Esophagus mucosa (tissue), 1 donor: ENCODE measurements at places on chromosomes 6 and 20. TPM values are rescaled to one million over a fixed set of nuclear protein-coding genes. Genes with fewer than 3 reads are reported as not detected.

The ESR1 gene
- 0.80 TPM for total RNA-seq

DNA sequence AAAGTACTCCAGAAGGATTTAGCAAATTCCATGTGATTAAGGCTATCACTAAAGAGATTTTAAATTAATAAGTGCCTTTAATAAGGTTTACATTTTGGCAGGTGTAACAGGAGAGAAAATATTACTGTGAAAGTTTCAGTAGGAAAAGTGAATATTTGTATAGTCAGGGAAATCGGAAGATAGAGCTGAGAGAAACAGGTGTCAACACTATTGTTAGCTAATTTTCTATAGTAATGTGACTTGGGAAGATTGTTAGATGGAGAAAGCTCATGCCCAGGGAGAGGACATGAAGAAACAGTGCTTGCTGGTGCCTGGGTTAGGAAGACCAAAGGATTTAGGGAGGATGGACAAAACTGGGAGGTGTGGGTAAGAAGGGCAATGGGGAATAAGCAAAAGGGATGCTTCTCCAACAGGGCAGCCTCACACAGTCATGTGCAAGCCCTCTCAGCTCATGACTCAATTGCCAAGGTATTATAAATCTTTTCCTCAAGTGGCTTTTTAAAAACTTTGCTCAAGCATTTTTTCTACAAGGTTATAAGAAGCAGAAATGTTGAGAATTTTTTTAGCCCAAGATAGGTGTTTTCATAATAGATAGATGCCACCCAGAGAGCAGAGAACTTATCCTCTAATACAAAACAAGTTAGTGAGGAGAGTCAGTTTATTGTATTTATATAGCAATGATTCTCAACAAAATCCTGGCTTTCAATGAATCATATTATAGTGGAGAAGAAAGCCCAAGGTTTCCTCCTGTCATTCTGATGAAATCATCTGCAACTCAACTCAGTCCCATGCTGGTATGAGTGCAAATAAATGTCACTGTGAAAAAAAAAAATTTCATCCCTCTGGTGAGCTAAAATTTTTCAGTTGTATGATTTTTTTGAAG, 325.2 kb upstream of the NT5E start:
- ATAC-seq: no peak

- ATAC-seq: no peak
Observed at GRCh38 chr6:99590728-99591672, 15.6 kb upstream of the PRDM13 start.

DNA sequence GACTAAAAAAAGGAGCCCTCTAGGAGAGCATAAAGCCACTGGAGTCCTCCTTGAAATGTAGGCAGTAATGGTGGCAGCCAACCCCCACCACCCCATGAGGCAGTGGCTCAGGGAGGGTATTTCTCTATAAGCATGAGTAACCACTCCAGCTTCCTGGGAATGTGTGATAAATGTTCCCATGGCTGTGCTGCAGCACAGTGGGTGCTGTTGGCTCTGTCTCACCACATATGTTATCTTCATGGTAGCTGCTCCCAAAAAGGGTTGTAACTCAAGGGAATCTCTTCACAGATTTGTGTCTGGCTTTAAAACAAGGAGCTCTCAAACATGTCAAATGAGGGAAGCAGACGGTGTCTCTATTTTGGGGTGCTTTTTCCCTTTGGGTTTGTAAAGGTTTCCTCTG, 7.5 kb upstream of the PHACTR1 start:
- no peak for ATAC-seq

- ATAC-seq: no peak
Observed at GRCh38 chr20:19498756-19499155, 259.3 kb upstream of the RIN2 start.

DNA sequence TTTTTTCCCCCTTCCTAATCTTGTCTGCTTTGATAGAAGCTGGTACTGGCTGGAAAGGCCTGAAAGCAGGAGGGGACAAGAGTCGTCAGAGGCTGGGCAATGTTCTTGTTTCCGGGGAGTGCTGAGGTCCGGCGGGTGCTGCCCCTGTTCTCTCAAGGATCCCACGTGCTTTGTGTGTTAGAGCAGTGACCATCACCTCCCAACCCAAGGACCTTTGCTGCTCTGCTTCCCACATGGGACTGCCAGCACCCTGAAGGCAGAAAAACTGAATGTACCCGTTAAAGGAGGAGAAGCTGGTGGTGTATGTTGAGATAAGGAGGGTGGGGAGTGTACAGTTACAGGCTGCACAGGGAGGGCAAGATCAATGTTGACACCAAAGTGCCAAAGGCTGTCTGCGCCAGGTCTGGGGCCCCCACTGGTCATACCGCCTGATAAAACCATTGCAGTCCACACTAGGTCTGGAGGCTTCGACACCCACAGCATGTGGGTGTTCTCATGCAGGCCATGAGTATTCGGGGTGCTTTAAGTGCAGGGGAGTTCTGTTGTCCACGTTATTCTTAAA, 15.0 kb downstream of the C20orf173 start:
- no peak for ATAC-seq

GRCh38 chr20:41261790-41262717, 55.5 kb downstream of the ZHX3 start:
- peak; percentile 96 for ATAC-seq

The ACSS1 gene
- total RNA-seq: 6.7 TPM

DNA sequence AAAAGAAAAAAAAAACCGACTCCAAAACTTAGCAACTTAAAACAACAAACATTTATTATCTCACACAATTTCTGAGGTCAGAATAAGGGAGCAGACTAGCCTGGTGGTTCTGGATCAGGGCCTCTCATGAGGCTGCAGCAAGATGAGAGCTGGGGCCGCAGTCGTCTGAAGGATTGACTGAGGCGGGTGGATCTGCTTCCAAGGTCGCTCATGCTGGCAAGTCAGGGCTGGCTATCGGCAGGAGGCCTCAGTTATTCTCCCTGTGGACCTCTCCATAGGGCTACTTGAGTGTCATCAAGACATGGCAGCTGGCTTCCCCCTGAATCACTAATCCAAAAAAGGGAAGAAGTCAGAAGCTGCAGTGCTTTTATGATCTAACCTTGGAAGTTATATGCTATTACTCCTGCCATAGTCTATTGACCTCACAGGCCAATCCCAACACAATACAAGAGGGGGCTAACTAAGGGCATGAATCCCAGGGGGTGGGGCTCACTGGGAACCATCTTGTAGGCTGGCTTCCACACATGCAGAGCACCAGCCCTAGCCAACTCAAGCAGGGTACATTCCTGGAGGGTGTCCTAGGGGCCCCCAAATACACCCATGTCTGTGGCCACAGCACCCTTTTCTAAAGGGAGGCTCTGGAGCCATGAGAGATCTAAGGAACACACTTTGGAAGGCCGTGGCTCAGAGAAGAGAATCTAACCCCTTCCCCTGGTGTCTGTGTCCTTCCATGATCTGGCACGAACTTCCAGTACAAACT, 11.3 kb downstream of the EBF4 start:
- no peak for ATAC-seq

DNA sequence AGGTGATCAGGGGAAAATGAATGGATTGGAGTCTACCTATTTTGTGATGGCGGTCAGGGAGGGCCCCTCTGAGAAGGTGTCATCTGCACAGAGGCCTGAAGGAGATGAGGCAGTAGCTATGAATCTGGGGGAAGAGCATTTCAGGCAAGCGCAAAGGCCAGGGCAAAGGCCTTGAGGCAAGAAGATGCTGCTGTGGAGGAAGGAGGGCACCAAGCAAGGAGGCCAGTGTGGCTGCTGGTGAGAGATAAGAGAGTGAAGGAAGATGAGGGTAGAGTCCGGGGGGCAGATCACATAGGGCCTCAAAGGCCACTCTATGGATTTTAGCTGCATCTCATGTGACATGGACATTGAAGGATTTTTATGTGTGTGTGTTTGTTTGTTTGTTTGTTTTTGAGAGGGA, 20.6 kb upstream of the CSNK2A1 start:
- ATAC-seq: no peak

The SLC17A9 gene
- 0.76 TPM for total RNA-seq

The ZBTB24 gene
- 4.9 TPM for total RNA-seq

- ATAC-seq: no peak
Observed at GRCh38 chr6:118252474-118252873, 295.6 kb upstream of the PLN start.

The SLC17A3 gene
- not detected for total RNA-seq

GRCh38 chr6:20211037-20211940, 980 bp downstream of the MBOAT1 start:
- peak; percentile 73 for ATAC-seq

The ARMC2 gene
- 2.0 TPM for total RNA-seq

DNA sequence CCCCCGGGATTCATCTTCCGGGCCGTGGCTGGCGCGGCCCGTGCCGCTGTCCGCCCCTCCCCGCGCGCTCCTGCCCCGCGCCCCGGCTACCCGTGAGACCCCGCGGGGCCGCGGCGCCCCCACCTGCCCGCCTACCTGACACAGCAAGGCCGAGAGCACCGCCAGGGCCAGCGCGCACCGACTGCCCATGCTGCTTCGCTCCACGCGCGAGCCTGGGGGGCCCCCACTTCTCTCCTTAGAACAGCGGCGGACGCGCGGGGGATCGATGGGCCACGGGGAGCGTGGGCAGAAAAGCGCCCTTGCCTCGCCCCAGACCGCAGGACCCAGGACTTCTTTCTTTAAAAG, 955 bp downstream of the DLL1 start:
- ATAC-seq: no peak

- no peak for ATAC-seq
Observed at GRCh38 chr6:30703011-30703410, 12.2 kb upstream of the NRM start.

- ATAC-seq: no peak
Observed at GRCh38 chr6:128438393-128438792, 82.0 kb downstream of the PTPRK start.

The OR2J3 gene
- not detected for total RNA-seq

- ATAC-seq: no peak
Observed at GRCh38 chr20:2103461-2104153, 2.0 kb downstream of the STK35 start.

DNA sequence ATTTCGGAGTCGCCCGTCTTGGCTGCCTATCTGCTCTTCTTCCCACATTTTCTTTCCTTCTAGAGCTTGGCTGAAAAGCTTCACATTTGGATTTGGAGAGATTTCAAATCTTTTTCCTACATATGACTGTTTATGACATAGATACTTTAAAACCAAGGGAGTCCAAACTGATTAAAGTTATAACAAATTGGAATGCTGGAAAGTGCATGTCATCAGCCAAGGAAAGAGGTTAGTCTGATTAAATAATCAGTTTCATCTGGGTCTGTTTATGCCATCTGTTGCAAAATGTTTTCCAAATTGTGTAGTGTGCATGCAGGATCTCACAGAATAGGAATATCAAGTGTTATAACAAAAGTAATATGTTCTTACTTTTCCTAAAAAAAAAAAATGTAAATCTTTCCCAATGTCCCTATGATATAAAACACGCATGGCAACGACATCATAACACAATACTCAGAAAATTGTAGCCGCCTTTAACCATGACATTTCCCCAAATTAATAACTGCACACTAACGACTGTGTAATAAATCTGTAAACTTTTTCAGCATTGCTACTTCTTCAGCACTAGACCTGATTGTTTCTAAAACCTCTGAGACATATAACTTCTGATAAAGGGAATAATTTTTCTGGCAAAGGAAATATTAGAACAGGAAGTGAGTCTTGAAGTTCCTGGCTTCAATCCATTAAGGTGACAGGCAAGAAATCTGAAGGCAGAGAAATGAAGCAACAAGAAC, 230.2 kb upstream of the FOXQ1 start:
- ATAC-seq: no peak

DNA sequence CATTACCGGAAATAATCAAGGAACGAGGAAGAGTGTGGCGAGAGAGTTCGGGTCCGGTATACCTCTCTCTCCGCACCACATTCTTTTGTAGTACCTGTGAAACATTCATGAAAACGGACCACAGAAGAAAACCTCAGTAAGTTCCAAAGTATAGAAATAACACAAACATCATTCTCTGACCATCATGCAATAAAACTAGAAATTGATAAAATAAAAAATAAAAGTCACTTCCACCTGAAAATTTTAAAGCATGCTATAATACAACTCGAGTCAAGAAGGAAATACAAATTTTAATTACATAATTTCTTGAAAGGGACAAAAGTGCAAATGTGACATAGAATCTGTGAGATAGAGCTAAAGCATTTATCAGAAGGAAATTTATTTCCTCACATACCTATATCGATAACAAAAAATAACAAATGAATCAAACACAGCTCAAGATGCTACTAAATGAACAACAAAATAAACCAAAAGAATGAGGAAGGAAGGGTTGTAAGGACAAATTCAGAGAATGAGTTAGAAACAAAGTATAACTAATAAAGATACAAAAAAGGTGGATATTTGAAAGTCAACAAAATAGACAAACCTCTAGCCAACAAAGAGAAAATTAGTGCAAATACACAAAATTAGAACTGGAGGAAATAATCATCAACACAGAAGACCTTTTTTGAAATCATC, 84.2 kb downstream of the TRIM27 start:
- no peak for ATAC-seq

DNA sequence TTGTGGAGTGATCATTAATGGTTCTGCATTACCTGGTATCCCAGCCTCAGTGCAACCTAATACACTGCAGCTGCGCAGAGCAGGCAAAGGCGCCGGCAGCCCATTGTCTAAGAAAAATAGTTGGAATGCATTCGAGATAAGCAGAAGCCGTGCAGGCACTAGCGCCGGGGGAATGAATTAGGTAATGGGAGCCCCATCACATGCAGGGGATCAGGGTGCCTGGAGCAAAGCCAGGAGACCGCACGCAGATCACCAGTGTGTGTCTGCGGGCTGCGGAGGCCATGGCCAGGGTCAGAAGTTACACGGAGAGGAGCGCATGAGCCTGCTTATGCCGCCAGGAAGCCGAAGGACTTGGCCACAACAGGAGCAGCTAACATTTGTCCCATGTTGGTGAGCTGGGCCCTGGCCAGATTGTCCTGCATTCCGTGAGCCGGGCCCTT, 156.8 kb downstream of the DLL1 start:
- ATAC-seq: no peak

GRCh38 chr20:59673998-59674445, 69.7 kb downstream of the PHACTR3 start:
- ATAC-seq: no peak

DNA sequence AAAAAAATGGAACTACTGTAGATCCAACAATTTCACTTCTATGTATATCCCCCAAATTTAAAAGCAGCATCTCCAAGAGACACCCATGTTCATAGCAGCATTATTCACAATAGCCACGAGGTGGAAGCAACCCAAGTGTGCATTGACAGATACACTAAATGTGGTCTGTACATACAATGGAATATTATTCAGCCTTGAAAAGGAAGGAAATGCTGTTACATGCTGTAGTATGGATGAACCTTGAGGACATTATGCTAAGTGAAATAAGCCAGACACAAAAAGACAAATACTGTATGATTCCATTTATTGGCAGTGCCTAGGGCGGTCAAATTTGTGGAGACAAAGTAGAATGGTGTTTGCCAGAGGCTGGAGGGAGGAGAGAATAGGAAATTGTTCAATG, 34.2 kb downstream of the CAP2 start:
- no peak for ATAC-seq
